ENCODE measurements at places on chromosomes 6 and 20.

- DNase-seq, result no peak
These were observed 819.5 kb upstream of the EPHA7 start for GRCh38 chr6:94238868-94239267.

- DNase-seq, result no peak
These were observed 102.3 kb downstream of the ARHGAP18 start for GRCh38 chr6:129607581-129608186.

DNA sequence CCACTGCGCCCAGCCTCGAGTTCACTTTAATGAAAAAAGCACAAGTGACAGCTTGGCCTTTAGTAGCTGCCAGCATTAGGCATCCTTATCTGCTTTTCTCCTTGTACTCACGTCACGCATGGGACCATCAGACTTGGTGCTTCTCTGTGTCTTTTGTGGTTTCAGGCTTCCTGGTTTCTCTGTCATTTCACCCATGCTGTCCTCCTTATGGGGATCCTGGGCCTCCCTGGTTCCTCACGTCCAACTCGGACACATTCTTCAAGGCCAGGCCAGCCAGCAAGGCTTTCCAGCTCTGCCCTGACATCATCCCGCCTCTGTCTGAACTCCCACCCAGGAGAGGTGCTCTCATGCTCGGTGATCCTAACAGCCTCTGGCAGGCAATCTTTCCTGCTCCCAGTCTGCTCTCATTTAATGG is 83.2 kb downstream of the TIAM2 start:
- no peak for DNase-seq

DNA sequence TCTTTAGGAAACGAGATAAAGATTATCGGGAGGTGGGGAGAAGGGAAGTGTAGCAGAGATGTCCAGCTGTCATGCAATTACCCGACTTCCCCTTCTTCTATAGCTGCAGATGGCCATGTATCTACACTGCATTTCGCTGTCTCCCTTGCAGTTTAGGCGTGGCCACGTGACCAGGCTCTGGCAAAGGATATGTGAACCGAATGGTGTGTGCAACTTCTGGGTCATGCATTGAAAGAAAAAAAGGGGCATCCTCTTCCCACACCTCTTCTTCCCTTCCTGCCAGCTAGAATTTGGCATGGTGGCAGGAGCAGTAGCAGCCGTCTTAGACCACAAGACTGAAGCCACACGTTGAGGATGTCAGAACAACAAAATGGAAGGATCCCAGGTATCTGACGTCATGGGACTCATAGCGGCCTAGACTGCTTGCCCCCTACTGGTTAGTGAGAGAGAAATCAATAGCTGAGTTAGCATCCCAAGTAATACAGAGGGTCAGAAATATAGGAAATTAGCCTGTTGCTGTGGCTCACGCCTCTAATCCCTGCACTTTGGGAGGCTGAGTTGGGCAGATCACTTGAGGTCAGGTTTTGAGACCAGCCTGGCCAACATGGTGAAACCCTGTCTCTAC is 32.8 kb downstream of the TCF15 start:
- DNase-seq, result no peak

- DNase-seq, result no peak
These were observed 113.1 kb downstream of the BMP7 start for GRCh38 chr20:57153238-57153905.

DNA sequence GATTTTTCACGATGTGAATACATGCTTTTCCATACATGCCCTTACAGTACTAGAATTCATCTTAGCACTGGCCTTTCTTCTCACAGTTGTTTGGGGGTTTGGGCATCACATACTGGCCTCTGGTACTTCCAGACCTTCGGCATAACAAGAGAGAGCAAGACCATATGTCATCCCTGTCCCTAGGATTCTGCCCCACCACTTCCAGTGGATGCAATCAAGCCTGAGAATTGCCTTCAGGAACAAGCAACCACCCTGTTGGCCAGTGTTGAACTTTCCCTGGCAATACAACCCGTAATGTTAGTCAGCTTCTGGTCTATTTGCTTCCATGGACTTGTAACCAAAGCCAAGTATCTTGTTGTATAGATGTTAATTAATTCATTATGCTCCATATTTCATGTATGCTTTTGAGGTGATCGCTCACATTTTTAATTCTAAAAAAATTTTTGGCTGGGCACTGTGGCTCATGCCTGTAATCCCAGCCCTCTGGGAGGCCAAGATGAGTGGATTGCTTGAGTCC is 15.4 kb upstream of the SLPI start:
- no peak for DNase-seq

DNA sequence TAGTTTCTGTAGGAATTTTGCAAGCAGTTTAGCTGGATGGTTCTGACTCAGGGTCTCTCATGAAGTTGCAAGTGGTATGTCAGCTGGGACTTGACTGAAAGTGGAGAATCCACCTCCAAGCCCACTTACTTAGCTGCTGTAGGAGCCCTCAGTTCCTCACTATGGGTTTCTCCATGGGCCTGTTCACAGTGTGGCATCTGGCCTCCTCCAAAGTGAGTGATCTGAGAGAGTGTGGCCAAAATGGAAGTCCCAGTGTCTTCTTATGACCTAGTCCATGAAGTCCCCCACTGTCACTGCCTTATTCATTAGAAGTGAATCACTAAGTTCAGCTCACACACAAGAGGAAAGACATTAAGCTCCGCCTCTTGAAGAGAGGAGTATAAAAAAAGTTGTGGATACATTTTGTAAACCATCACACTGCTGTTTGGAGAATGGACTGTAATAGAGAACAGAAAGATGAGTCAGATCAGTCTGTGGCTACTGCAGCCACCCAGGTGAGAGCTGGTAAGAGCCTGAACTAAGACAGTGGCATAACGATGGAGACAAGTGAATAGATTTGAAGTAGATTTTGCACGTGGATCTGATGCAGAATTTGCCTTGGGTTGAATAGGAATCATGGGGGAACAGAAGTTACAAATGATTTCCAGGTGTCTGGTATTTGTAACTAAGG is 4.9 kb upstream of the NELFCD start:
- DNase-seq, result no peak

DNA sequence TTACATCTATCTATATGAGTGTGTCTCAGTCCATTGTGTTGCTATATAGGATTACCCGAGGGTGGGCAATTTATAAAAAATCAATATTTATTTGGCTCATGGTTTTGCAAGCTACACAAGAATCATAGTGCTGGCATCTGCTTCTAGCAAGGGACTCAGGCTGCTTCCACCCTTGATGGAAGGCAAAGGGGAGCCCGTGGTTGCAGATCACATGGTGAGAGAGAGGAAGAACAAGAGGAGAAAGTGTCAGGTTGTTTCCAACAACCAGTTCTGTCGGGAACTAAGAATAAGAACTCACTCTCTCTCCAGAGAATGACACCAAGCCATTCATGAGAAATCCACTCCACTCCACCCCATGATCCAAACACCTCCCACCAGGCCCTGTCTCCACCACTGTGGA is 48.2 kb upstream of the TENT5A start:
- DNase-seq, result no peak

- no peak for DNase-seq
These were observed 151.7 kb downstream of the ERMARD start for GRCh38 chr6:169903122-169903521.

DNA sequence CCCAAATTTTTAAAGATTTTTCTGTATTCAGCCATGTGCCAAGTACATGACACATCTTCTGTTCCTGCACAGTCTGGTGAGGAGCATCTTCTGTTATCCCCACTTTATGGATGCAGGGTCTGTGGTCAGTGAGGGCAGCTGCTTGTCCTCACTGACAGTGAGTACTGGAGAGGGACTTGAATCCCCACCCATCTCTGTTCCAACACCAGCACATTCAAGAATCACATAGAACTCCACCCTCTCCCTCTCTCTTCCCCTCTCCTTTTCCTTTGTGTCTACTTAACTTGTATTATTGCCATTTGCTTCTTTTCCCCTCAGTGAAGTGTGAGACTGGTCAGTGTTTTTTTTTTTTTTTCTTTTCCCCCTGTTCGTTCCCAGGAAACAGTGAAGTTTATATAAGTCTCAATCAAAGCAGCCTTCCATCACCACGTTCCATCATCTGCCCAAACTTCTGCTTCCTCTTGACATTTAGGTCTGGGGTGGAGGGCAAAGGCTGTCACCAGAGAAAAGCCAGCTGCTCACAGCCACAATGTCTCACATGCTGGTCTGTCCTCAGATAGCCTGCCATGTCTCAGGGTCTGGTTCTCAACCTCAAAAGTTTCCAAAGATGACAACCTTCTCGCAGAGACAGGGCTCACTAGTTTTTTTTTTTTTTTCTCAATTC is 110.0 kb upstream of the SSTR4 start:
- no peak for DNase-seq

DNA sequence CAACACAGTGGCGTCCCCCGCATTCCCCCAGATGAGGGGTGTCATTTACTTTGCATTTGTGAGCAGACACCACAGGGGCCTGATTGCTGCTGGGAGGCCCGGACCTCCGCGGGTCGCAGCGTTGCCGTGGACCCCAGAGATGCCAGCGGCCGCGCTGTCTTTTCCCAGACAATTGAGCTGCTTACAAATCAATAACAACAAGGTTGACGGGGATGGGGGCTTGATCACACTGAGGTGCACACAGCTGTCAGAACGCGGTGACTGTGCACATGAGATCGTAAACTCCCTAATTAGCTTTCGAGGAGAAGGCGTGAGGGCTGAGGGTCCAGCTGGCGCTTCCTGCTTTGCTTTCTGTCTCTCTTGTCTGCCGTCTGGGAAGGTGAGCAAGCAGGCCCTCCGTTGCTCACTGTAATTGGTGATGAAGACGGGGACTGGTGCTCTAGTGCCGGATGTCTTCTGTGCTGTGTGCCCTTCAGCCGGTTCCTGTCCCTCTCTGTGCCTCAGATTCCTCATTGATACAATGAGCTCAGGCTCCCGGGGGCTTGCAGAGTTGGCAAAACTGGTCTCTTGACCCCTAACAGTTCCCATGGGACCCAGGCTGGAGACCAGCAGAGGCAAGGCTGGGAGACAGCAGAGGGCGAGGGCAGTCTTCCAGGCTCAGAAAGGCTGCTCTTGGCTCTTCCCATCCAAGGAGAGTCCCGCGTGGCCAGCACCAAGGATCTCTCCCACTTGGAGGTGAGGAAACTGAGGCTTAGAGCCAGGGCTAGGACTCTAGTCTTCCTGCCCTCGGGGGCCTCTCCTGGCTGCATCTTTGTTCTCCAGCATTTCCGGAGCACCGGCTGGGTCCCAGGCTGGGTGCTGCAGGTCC is 126.0 kb upstream of the PMEPA1 start:
- no peak for DNase-seq

- DNase-seq, result no peak
These were observed 4.8 kb upstream of the ZNFX1 start for GRCh38 chr20:49282584-49283171.

- DNase-seq, result no peak
These were observed 21.8 kb upstream of the MCUR1 start for GRCh38 chr6:13836170-13836569.

- no peak for DNase-seq
These were observed 33.2 kb downstream of the PHACTR1 start for GRCh38 chr6:12749531-12750379.

GRCh38 chr6:97175806-97176205 is 107.2 kb downstream of the MMS22L start:
- DNase-seq, result no peak

GRCh38 chr6:170512249-170512648 is 40.9 kb downstream of the PSMB1 start:
- no peak for DNase-seq

- DNase-seq, result no peak
These were observed 123.4 kb upstream of the SUPT3H start for GRCh38 chr6:45500924-45501816.

DNA sequence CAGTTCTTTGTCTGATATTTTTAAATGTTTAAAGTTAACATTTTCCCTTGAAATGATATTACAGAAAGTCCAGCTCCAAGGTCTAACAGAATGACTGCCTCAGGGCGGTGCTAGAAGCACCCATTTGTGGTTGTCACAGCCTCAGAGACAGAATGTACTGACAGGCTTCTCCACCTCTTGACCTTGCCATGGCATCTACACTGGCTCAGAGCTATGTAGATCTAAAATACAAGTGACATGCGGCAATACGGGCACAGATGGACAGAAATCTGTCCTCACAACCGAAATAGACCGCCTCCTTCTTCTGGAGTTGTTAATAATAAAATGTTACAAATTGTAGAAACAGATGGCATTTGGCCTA is 167.2 kb upstream of the THEMIS start:
- no peak for DNase-seq

DNA sequence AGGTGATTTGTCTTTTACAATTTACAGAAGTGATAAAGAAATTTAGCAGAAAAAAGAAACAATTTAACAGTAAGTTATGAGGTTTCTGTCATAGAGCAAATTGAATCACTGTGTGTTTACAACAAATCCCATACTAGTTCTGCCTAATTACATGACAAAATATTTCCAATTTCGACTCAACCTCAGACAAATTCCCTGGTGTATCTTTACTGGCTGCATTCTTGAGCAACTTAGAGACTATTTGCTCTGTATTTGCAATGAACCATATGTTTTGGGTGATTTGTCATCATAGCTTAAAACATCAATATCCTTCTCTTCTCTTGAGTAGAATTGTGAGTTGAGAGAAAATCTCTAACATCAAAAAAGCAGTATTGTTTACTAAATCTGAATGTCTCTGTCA is 128.7 kb downstream of the SIM1 start:
- no peak for DNase-seq

DNA sequence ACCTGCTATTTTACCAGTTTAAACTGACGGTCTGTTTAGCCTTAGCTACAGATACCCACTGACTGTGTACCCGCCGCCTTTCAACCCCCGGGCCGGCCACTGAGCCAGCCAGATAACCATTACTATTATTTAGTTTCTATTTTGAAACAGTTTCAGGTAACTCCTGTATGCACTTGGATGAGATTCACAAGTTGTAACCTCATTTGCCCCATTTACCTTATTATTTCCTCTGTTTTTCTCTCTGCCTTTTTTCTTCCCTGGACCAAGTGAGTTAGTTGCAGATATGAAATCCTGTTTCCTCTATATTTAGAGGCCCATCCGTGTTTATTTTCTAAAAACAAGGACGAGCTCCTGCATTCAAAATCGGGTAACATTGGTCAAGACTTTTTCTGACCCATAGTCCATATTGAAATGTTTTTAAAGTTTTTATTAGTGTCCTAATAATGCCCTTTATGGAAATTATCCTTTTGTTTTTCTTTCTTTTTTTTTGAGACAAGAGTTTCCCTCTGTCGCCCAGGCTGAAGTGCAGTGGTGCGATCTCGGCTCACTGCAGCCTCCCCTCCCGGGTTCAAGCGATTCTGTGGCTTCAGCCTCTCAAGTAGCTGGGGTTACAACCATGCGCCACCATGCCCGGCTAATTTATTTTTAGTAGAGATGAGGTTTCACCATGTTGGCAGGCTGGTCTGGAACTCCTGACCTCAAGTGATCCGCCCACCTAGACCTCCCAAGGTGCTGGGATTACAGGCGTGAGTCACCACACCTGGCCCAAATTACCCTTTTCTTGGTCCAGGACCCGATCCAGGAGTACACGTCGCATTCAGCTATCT is 767 bp downstream of the AP5S1 start:
- no peak for DNase-seq

GRCh38 chr20:19463597-19463996 is 251.2 kb downstream of the SLC24A3 start:
- DNase-seq, result no peak

DNA sequence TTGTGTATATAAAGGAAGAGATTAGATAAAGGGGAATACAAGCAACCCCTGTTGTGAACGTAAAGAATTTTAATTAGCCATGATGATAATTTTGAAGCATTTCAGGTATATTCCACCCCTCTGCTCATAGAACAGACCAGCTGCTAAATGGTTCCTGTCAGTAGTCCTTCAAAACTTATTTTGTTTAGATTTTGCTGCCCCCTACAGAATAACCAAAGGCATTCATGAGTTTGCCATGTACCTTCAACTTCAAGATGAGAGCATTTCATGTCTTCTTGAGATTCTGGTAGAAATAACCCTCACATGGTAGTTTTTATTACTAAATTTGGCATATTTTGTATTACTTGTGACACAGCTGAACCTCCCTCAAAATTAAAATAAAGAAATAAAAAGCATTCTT is 1586.7 kb downstream of the HACE1 start:
- DNase-seq, result no peak
